ENCODE measurements at places on chromosomes 2 and 18. TPM values are rescaled to one million over a fixed set of nuclear protein-coding genes. Genes with fewer than 3 reads are reported as not detected.
A peak's percentile ranks its signal among the peaks of the same experiment; 100 is the strongest.

- H3K4me3 ChIP-seq: no peak overlapping the region
- H3K4me1 ChIP-seq: no peaks in the 10 kb centered on the region
- no peak for DNase-seq
These were observed 148.3 kb downstream of the KLHL29 start for GRCh38 chr2:23533338-23533695.

GRCh38 chr2:161952783-161953191 lies 121.2 kb downstream of the DPP4 start:
- H3K27ac ChIP-seq: no peak overlapping the region
- H3K36me3 ChIP-seq: no peaks in the 10 kb centered on the region
- no peak overlapping the region for H3K4me3 ChIP-seq
- H3K27me3 ChIP-seq: no peaks in the 10 kb centered on the region
- no peak for DNase-seq

DNA sequence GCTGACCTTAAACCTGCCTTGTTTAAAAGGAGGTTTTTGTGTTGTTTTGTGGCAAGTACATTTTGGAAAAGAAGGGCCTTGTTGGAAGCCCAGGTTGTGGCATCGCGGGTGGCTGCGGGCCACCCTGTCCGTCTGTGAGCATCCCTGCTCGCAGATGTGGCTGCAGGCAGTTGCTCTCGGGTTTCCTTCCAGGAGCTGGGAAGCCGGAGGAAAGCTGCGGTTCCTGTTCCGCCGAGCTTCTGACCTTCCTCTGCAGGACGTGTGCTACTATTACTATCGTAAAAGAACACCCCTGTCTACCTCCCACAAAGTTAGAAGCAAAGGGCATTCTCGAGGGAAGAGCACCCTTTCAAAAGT lies 766 bp downstream of the MFF start:
- peak overlapping the region; percentile 84 for H3K4me3 ChIP-seq
- no peaks in the 10 kb centered on the region for H3K36me3 ChIP-seq
- peaks cover 6% of the 10 kb centered on the region for H3K4me1 ChIP-seq
- DNase-seq: peak; percentile 33

DNA sequence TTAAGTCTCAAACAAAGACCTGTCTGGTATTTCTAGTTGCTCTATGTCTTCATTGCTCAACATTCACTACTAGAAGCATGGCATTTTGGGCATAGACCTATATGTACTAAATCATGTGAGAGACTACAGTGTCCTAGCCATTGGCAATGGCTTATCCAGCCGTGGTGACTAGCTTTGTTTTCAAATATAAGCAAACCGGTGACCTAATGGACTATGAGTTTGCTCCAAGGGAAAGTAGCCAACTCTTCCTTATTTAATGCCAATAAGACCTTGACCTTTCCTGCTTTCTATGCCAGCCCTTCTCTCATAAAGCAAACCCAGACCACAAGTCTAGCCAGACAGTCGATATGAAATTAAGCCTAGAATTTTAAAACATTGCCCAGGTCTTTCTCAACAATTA lies 113.7 kb upstream of the CREB1 start:
- DNase-seq: no peak
- no peaks in the 10 kb centered on the region for H3K36me3 ChIP-seq
- H3K27me3 ChIP-seq: peaks cover 6% of the 10 kb centered on the region
- no peak overlapping the region for H3K27ac ChIP-seq
- H3K4me3 ChIP-seq: no peak overlapping the region

ASB18 gene
- total RNA-seq: not detected

DNA sequence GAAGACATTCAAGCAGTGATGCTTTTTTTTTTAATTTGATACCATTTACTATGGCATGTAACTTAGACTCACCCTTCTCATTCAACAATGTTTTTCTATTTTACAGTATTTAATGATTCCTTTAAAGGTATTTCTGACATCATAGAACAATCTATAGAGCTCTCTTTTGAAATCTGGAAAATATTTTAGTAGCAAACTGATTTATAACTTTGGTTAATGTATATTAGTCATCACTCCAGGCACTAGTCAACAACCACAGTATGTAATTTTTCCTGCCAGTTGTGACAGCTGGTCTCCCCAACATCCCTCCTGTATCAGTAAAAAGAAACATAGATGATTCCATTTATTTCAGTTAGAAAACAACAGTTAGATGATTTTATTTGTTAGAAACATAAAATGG lies 122.9 kb downstream of the LCLAT1 start:
- H3K27me3 ChIP-seq: no peaks in the 10 kb centered on the region
- no peak overlapping the region for H3K27ac ChIP-seq
- DNase-seq: peak; percentile 46
- H3K4me3 ChIP-seq: no peak overlapping the region

DNA sequence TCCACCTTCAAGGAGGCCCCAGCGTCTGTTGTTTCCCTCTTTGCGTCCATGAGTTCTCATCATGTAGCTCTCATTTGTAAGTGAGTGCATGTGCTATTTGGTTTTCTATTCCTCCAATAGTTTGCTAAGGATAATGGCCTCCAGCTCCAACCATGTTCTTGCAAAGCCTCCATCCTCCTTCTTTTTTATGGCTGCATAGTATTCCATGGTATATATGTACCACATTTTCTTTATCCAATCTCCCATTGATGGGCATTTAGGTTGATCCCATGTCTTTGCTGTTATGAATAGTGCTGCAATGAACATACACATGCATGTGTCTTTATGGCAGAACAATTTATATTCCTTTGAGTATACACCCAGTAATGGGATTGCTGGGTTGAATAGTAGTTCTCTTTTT lies 73.0 kb upstream of the NFU1 start:
- no peak overlapping the region for H3K4me3 ChIP-seq
- no peaks in the 10 kb centered on the region for H3K27me3 ChIP-seq
- DNase-seq: no peak
- peaks cover 41% of the 10 kb centered on the region for H3K36me3 ChIP-seq
- no peak overlapping the region for H3K27ac ChIP-seq
- peaks cover 10% of the 10 kb centered on the region for H3K4me1 ChIP-seq

BZW1 gene
- total RNA-seq: 322 TPM

All from astrocyte (in vitro differentiated cells and primary cell).